Glomerular endothelial cell (primary cell): ENCODE measurements at places on chromosomes 4 and X. TPM values are rescaled to one million over a fixed set of nuclear protein-coding genes. Genes with fewer than 3 reads are reported as not detected.
A peak's percentile ranks its signal among the peaks of the same experiment; 100 is the strongest.

- DNase-seq: no peak
These were observed 51.3 kb upstream of the NPNT start for GRCh38 chr4:105843941-105844340.

- DNase-seq: no peak
These were observed 913 bp upstream of the PRDM8 start for GRCh38 chr4:80196259-80196921.

- DNase-seq: no peak
These were observed 467.8 kb downstream of the PCDH7 start for GRCh38 chr4:31187979-31188378.

DNA sequence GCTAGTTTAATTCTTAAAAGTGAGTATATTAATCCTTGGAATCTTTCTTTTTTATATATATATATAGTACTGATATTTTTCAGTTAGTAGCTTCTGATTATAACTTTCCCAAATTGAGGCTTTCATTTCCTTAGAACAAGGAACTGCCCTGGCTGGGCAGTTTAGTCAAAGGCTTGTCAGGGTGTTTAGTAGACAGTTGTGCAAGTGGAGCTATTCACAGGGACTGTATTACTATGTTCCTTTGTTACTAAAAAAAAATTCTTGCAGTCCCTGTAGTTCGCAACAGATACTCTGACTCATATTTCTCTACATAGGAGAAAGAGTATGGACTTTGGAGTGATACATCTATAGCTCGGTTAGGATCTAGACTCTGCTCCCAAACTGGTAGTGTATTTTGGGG lies 20.8 kb downstream of the USO1 start:
- DNase-seq: no peak

GRCh38 chr4:74324262-74324661 lies 16.0 kb downstream of the EPGN start:
- no peak for DNase-seq

DNA sequence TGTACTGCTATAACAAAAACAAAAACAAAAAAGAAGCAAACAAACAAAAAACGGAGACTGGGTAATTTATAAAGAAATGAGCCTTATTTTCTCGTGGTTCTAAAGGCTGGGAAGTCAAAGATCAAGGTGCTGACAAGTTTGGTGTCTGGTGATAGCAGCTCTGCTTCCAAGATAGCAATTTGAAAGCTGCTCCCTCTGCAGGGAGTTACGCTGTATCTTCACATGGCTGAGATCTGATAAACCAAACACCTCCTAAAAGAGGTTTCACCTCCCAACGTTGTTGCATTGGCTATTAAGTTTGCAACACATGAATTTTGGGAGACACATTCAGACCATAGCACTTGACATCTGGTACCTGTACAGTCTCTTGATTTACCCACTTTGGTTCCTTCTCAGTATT lies 854.2 kb downstream of the CENPC start:
- no peak for DNase-seq

DNA sequence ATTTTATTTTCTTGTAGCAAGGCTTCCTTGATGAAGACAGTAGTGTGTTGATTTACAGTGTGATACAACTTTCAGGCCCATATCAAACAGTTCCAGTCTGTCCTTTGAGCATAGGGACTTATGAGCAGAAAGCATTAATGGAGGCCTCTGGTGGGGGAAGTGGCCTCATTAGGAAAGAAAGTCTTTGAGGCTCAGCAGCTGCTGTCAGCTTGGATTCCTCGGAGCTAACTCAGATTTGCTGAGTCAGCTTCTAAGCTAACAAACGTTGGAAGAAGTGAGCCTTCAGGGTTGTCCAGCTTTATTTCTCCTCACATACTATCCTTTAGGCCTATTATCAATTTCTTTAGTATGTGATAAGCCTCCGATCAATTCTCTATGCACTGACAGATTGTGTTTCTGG lies 15.8 kb upstream of the SFRP2 start:
- no peak for DNase-seq

- no peak for DNase-seq
These were observed 73.9 kb downstream of the GC start for GRCh38 chr4:71709961-71710360.

DNA sequence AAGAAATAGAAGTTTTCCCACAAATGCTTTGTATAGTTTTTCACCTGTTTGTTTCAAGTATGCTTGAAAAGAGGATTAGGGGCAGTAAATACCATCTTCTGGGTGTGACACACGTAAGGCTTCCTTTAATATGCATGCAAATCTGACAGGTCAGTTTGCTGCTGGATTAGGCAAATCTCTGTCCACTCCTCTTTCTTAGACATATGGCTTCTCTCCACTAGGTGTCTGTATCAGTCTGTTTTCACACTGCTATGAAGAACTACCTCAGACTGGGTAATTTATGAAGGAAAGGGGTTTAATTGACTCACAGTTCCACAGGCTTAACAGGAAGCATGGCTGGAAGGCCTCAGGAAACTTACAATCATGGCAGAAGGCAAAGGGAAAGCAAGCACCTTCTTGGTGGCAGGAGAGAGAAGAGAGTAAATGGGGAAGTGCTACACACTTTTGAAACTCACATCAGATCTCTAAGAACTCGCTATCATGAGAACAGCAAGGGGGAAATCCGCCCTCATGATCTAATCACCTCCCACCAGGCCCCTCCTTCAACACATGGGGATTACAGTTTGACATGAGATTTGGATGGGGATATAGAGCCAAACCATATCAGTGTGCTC lies 66.9 kb downstream of the TAB3 start:
- no peak for DNase-seq

DNA sequence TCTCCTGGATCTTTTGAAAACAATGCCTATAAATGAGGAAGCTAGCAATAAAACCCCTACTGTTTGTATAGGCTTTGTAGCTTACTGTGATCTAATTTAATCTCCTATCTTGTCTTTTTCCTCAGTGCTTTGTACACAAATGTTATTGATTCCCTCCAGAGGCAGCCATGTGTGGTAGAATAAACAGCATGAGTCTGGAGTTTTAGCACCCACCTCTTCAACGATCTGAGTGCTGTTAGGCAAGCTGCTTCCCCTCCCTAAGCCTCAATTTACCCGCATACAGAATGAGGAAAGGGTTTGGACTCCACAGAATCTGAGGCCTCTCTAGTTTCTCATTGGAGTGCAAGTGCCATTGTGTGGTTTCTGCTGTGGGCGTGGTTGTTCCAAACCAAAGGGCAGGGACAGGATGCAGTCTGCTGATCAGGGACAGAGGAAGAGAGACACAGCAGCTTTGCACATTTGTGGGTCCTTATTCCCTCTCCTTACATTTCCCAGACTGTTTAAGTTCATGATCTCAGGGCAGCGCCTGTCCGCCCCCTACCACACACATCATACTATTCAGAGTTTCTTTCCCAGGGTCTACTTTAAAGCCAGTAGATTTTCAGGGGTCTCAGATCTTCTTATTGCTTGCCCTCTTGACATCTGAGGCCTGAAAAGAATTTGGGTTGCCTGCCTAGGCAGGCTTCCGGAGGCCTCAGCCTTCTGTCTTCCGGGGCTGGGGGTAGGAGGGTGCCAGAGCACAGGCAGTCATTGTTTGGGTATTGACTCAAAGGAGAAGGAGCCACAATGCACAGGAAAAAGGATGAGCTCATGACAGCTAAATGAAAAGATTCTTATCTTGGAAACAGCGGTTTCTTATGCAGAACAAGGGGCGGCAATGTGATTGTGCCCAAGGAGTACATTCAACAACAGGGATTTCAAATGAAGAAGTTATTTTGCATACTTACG lies 114.9 kb upstream of the TEX13D start:
- no peak for DNase-seq

DNA sequence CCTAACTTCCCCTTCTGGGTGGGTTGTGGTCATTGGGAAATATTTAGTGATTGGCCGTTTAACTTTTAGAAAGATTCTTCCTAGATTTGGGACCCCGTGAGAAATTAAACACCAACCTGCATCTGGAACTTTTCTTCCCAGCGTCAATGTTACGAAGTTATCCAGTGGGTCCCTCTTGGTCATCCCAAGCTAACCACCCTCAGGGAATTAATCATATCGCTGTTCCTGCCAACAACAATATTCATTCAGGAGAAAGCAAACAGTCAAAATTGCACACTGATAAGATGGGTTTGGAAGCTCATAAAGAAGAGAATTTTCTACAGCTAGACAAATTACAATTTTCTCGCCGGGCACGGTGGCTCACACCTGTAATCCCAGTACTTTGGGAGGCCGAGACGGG lies 121.2 kb upstream of the STX18 start:
- no peak for DNase-seq

DNA sequence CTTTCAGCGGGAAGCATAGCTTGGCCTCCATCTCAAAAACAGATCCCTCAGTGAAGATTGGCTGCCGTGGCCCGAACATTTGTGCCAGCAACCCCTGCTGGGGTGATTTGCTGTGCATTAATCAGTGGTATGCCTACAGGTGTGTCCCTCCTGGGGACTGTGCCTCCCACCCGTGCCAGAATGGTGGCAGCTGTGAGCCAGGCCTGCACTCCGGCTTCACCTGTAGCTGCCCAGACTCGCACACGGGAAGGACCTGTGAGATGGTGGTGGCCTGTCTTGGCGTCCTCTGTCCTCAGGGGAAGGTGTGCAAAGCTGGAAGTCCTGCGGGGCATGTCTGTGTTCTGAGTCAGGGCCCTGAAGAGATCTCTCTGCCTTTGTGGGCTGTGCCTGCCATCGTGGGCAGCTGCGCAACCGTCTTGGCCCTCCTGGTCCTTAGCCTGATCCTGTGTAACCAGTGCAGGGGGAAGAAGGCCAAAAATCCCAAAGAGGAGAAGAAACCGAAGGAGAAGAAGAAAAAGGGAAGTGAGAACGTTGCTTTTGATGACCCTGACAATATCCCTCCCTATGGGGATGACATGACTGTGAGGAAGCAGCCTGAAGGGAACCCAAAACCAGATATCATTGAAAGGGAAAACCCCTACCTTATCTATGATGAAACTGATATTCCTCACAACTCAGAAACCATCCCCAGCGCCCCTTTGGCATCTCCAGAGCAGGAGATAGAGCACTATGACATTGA lies 175.4 kb downstream of the FAT4 start:
- no peak for DNase-seq

GRCh38 chrX:135535077-135535940 lies 14.8 kb downstream of the INTS6L start:
- DNase-seq: no peak

DNA sequence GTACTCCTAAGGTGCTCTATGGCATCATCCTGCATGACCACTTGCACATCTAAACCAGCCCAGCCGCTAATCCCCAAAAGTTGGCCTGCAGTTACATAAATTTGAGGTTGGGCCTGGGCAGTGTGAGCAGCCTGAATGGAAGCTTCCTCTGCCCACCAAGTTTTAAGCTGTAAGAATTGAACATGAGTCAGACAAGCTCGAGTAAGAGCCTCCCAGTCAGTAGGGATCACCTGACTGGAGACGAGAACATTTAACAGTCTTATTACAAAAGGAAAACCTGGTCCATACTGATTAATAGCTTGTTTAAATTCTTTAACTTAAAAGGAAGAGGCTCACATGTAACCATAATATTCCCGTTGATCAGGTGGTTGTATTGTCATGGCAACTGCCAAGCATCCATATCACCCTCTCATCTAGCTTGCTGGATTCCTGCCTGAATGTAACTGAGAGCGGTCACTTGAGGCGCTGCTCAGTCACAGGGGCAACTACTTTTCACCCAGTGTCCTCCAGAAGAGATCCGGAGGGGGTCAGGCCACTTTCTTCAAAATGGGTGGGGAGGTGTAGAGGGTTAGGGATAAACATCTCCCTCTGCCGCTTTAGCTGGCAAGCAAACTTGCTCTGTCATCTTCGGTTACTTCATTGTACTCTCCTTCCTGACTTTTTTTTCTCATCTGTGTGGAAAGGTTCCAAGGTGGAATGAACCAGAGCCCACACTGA lies 56.6 kb upstream of the WDR1 start:
- peak; percentile 54 for DNase-seq

- DNase-seq: no peak
These were observed 343.5 kb upstream of the SFRP2 start for GRCh38 chr4:154132406-154132805.

- DNase-seq: no peak
These were observed 61.2 kb downstream of the TRIM2 start for GRCh38 chr4:153265306-153266047.

- no peak for DNase-seq
These were observed 518.7 kb downstream of the C4orf33 start for GRCh38 chr4:129614611-129615010.

GRCh38 chrX:45743081-45743533 lies 542.4 kb upstream of the DIPK2B start:
- no peak for DNase-seq

The GYPE gene
- 0.29 TPM in 1 of 2 replicates, not detected in the other for total RNA-seq

The CXCL8 gene
- total RNA-seq: 322 and 354 TPM in 2 replicates

The HAUS3 gene
- 7.4 and 16.7 TPM in 2 replicates for total RNA-seq

The THAP6 gene
- 5.8 and 9.7 TPM in 2 replicates for total RNA-seq

The TRIM61 gene
- not detected in 2 replicates for total RNA-seq

The ABLIM2 gene
- total RNA-seq: 0.29 and 0.99 TPM in 2 replicates

The VCX3B gene
- total RNA-seq: not detected in 2 replicates

The CFAP47 gene
- total RNA-seq: 0.19 TPM in 1 of 2 replicates, not detected in the other

The TRAPPC2 gene
- 12.3 and 14.2 TPM in 2 replicates for total RNA-seq
